Pancreas (tissue), 10 donors: ENCODE measurements at places on chromosomes 6 and 20. TPM values are rescaled to one million over a fixed set of nuclear protein-coding genes. Genes with fewer than 3 reads are reported as not detected.

- no peak overlapping the region for H3K27ac ChIP-seq
- no peak overlapping the region for H3K4me3 ChIP-seq
- no peak for DNase-seq
- H3K4me1 ChIP-seq = no peaks in the 10 kb centered on the region
- H3K27me3 ChIP-seq = no peaks in the 10 kb centered on the region
Observed at GRCh38 chr6:160222491-160222890, 36.1 kb downstream of the SLC22A2 start.

DNA sequence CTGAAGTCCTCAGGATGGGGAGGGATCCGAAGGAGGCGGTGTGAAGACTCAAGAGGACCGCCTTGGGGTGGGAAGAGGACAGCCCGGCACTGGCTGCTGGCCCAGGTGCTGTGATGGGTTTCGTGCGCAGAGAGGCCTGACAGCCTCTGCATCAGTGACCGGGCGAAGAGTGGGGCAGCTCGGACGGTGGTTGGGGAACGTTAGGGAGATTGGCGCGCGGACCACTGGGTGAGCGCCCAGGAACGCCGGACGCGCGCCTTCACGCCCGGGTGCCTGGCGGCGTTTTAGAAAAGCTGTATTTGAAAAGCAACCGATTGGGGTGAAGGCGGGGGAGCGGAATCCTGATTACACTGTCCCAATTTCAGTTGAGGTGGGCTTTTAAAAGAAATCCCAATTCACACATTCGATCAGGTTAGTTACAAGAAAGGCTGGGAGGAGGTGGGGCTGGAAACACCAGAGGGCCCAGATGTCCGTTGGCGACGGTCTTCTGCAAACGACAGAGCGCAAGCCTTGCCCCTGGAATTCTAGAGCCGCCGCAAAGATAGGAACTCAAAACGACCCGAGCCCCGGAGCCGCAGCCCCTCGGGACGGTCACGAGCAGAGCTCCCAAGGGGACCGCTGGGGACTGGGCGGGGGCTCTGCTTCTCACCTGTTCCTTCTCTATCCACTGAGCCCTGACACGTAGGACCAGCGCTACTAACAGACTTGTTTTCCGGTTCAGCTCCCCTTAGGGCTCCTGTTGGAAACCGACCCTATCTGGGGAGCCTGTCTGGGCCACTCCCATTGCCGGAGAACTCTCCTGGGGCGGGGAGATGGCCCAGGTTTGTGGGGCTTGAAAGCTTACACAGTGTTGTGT is 8.5 kb upstream of the TRIM40 start:
- H3K36me3 ChIP-seq = no peaks in the 10 kb centered on the region
- no peaks in the 10 kb centered on the region for H3K4me1 ChIP-seq
- DNase-seq = no peak
- H3K4me3 ChIP-seq = no peak overlapping the region

GRCh38 chr6:150755042-150755441 is 110.5 kb upstream of the MTHFD1L start:
- no peaks in the 10 kb centered on the region for H3K36me3 ChIP-seq
- DNase-seq = no peak
- no peak overlapping the region for H3K27ac ChIP-seq
- no peaks in the 10 kb centered on the region for H3K27me3 ChIP-seq
- H3K4me1 ChIP-seq = no peaks in the 10 kb centered on the region

- H3K27me3 ChIP-seq = no peaks in the 10 kb centered on the region
- H3K27ac ChIP-seq = no peak overlapping the region
- H3K36me3 ChIP-seq = peaks cover 3% of the 10 kb centered on the region
- no peak overlapping the region for H3K4me3 ChIP-seq
Observed at GRCh38 chr20:3275966-3276679, 37.1 kb upstream of the SLC4A11 start.

DNA sequence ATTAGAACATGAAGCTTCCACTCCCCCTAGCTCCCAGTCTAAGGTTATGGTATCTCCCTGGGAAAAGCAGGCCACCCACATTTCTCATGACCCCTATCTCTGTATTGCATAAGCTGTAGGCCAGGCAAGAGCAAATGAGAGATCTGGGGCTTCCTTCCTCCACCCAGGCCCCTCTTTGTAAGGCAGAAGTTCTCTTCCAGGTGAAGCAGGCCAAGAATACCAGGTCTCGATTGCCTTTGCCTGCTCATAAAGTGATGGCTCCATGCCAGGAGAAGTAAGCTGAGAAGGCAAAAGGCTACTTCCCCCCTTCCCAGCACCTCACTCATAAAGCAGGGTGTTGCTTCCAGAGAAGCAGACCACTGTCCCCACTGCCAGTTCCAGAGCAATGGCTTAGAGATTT is 144.1 kb upstream of the KCNK16 start:
- no peak for DNase-seq
- H3K36me3 ChIP-seq = no peaks in the 10 kb centered on the region
- no peak overlapping the region for H3K4me3 ChIP-seq
- no peak overlapping the region for H3K27ac ChIP-seq

DNA sequence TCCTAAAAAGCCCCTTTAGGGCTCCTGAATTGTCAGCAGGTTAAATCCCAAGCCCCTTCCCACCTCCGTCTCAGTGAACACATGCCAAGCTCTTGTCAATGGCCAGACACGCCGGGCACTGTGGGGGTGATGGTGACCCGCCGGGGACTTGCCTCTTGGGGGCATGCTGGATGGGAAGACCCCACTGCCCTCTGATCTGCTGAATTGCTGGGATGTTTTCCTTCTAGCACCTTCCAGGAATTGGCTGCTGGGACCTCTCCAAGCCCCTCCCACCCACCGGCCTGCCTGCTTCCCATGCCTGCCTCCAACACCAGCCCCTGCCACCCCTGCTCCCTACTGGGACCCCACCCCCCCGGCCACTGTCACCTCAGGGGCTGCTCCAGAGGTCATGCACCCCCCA is 345.9 kb downstream of the CDH4 start:
- no peaks in the 10 kb centered on the region for H3K36me3 ChIP-seq
- no peak for DNase-seq
- no peaks in the 10 kb centered on the region for H3K4me1 ChIP-seq

DNA sequence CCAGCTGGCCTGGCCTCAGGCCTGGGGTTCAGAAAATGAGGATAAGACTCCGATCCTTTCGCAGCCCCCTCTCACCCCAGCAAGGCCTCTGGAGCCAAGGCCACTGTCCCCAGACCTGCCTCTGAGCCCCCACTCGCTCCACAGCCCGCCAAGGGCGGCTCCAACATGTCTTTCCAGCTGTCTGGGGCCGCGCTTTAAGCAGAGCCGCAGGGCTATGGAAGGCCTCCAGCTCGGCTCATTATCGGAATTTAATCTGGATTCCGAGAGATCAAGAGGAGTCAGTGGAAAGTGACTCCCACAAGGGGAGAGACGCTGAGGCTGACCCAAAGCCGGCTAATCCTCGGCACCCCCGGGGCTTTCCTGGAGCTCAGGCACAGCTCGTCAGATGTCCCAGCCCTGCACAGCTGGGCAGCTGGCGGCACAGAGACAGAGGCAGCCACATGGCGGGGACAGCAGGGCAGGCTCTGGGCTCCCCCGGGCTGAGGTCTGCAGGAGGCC is 41.8 kb downstream of the BMP7 start:
- no peak overlapping the region for H3K4me3 ChIP-seq
- H3K36me3 ChIP-seq = no peaks in the 10 kb centered on the region
- no peaks in the 10 kb centered on the region for H3K27me3 ChIP-seq
- H3K27ac ChIP-seq = no peak overlapping the region

Gene POLH
- polyA plus RNA-seq = 2.2 TPM

DNA sequence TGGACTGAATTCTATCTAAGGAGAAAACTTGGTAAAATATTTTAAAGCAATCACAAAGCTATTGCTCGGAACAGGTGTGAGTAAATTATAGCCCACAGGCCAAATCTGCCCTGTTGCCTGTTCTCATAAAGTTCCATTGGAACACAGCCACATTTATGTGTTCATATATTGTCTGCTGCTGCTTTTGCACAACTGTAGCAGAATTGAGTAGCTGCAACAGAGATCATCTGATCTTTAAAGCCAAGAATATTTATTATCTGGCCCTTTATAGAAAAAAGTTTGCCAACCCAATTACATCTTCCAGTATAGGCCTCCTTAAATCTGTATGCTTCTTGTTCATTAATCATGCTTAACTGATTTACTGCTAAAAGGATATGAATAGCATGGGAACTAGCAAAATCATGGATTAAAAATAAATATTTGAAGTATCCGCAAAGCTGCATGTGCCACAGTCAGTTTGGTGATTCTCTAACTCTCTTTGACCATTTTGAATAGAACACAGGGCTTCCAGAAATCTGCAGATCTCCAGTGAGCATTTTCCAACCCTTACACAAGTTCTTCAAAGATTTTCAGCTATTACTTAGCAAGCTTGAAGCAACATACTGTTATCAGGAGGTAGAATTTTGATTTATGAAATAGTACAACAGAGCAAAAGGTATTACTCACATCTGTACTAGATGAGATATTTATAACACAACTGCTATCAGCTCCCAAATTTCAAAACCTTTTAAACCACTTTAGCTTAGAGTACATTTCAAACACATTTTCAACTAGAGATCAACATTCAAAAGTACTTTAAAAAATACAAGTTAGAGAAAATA is 312.6 kb upstream of the ID4 start:
- H3K4me3 ChIP-seq = no peak overlapping the region
- DNase-seq = no peak
- H3K27me3 ChIP-seq = no peaks in the 10 kb centered on the region

DNA sequence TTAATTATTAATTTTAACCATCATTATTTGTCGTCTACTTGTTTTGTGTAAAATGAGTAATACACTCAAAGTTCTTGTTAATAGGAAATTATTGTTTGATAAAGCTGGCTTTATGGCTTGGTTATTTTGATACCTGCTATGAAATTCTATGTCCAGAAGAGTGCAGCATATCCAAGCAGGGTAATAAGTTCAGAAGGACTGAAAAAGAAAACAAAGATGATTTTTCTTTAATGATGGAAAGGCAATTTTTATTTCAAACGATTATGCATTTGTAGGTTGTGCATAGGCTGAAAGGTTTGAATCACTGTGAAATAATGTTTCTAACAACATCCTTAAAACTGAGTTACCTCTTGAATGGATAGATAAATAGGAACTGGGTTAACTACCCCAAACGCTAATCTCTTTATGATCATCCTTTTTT is 1.4 kb upstream of the MAN1A1 start:
- H3K36me3 ChIP-seq = no peaks in the 10 kb centered on the region
- no peaks in the 10 kb centered on the region for H3K27me3 ChIP-seq
- peak overlapping the region; percentile 82 for H3K27ac ChIP-seq

DNA sequence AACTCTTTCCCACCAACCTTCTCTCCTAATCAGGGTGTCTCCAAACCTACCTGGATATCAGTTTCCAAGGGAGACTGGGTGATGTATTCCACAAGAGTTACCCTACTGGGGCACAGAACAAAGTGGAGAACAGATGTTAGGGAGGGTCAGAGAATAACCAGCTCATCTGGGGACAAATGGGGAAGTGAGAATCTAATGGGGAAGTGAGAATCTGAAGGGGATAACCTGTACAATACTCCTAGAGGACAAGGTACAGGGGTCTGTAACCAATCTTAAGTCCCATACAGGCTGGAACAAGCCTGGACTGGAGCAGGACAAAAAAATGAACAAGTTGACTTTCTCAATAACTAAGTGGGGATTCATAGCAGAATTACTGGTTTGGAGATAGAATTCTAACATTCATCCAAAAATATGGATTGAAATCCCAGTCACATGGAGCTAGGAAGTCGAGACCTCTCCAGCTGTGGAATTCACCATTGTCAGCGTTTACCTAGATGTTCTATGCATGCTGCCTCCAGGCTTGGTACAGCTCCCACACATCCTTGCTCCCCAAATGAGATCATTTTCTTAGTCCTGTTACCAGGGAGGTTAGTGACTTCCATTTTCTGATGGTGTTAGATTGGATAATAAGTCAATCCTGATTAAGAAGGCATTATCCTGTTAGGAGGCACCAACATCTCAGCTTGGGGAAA is 214.8 kb upstream of the MOCS1 start:
- H3K36me3 ChIP-seq = no peaks in the 10 kb centered on the region
- no peaks in the 10 kb centered on the region for H3K27me3 ChIP-seq
- H3K4me3 ChIP-seq = no peak overlapping the region
- DNase-seq = no peak
- no peaks in the 10 kb centered on the region for H3K4me1 ChIP-seq

Gene TULP1
- 0.28 TPM for polyA plus RNA-seq

- no peaks in the 10 kb centered on the region for H3K27me3 ChIP-seq
- H3K4me3 ChIP-seq = no peak overlapping the region
- no peak overlapping the region for H3K27ac ChIP-seq
- no peak for DNase-seq
- no peaks in the 10 kb centered on the region for H3K4me1 ChIP-seq
- H3K36me3 ChIP-seq = no peaks in the 10 kb centered on the region
Observed at GRCh38 chr6:14228571-14228970, 111.0 kb downstream of the CD83 start.

DNA sequence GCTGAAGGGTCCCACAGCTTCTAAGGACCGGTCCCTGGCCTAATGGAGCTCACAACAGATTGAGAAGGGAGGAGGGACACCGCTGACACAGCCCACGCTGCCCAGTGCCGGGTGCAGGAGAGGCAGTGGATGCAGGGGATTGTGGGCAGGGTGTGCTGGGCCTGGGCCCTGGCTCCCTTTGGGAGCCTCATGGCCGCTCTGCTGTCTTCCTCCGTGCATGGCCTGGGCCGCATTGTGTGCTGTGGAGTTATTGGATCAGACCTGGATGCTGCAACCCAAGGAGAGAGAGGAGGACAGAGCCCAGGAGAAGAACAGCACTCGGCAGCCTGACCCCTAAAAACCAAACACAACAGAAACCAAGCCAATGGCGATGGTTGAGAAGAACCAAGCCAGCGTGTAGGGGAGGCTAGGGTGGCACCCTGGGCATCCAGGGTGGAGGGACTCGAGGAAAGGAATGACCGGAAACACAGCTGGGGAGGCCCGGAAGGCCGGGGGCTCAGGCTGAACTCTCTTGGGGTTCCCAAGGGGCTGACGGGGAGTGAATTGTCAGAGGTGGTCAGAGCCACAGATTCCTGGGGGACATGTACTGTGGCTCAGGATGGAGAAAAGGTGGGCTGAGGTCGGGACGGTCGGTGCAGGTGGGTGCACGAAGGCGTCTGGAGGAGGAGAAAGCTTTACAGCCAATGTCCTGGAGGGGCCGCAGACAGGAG is 41.0 kb downstream of the ERMARD start:
- no peaks in the 10 kb centered on the region for H3K36me3 ChIP-seq
- peak; percentile 4 for DNase-seq
- no peaks in the 10 kb centered on the region for H3K27me3 ChIP-seq
- no peak overlapping the region for H3K4me3 ChIP-seq

DNA sequence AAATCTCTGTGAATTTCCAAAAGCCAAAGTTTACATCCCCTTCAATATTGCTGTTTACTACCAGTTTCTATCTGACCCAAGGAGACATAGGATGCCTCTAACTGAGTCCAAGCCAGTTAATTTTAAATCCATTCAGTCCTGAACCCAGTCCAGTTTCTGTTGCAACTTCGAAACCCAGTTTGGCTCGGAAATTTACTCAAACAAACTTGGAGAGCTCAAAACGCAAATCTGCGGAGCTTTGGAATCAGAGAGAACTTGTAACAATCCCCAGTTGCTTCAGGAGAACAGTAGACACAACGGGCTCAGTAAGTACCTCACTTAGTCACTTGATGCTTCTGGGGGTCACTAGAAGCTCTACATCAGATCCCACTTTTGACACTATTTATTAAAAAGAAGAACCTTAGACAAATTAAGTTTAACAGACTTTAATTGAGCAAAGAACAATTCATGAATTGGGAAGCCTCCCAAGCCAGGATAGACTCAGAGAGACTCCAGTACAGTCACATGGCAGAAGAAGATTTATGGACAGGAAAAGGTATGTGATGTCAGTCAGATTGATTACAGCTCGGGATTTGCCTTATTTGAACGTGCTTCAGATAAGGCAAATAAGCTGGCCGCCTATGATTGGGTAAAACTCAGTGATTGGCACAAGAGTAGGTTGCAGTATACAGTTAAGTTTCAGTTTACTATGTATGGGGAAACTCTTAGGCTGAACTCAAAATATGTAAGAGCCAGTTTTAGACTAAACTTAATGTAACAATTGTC is 118.0 kb downstream of the RFPL4B start:
- H3K27ac ChIP-seq = no peak overlapping the region
- H3K4me1 ChIP-seq = no peaks in the 10 kb centered on the region
- no peaks in the 10 kb centered on the region for H3K27me3 ChIP-seq
- no peak for DNase-seq
- H3K4me3 ChIP-seq = no peak overlapping the region
